CD4-positive, alpha-beta T cell (primary cell): ENCODE measurements at places on chromosomes 4 and X. TPM values are rescaled to one million over a fixed set of nuclear protein-coding genes. Genes with fewer than 3 reads are reported as not detected.

The RTL9 gene
- not detected for total RNA-seq

The DOK7 gene
- total RNA-seq = not detected

The ARAP2 gene
- total RNA-seq = 63.4 TPM

The EVC2 gene
- total RNA-seq = 1.3 TPM

The IBSP gene
- total RNA-seq = not detected

DNA sequence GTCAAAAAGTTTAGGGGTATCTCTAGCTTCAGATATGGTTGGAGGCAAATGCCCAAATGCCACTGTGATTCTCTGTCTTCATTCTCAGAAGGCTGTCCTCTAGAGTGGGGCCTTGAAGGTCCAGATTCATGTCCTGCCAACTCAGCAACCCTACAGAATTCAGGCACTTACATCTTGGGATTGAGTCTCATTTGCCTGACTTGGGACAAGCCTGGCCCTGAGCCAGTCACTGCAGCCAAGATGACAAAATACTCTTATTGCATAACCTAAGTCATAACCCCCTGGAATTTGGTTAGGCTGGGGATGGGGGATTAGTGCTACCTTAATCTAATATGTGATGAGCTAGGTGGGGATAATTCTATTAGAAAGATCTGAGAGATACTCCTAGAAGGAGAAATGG, 100.5 kb downstream of the AREG start:
- DNase-seq = no peak
- H3K36me3 ChIP-seq = no peaks in the 10 kb centered on the region
- H3K27ac ChIP-seq = no peak overlapping the region

The NXT2 gene
- 4.1 TPM for total RNA-seq

GRCh38 chr4:102334624-102335023, 10.7 kb downstream of the SLC39A8 start:
- no peak overlapping the region for H3K4me3 ChIP-seq
- no peak for DNase-seq
- peaks cover 4% of the 10 kb centered on the region for H3K36me3 ChIP-seq
- no peak overlapping the region for H3K27ac ChIP-seq

The TASL gene
- total RNA-seq = 0.41 TPM

DNA sequence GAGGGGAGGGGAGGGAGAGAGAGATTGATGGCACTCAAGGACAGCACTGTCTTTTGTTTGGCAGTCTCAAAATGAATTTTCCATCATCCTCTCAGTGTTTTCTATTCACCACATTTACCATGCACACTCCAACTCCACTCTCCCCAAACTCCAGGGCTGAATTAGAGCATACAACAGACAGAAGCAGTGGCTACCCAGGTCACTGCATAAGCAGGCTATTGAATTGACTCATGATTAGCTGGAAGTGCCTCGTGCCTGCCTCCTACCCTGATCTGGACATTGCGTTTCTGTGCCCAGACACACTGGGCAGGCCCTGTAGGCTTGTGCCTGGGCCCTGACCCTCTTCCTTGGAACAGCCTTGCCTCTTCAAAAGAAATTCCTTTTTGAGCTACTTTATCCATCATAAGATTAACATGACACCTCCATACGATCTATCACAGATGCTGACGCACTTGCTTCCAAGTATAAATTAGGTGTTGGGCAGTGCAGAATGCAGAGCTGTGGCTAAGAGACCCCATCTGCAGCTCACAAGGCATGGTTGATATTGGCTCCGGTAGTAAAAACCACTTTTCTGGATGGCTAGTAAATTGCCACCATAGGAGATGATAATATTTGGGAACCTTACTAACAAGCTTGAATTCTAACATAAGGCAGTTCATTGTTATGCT, 752.9 kb downstream of the RPA4 start:
- H3K36me3 ChIP-seq = no peaks in the 10 kb centered on the region
- no peaks in the 10 kb centered on the region for H3K27me3 ChIP-seq
- H3K4me3 ChIP-seq = no peak overlapping the region
- no peak overlapping the region for H3K27ac ChIP-seq
- DNase-seq = no peak
- H3K4me1 ChIP-seq = no peaks in the 10 kb centered on the region

DNA sequence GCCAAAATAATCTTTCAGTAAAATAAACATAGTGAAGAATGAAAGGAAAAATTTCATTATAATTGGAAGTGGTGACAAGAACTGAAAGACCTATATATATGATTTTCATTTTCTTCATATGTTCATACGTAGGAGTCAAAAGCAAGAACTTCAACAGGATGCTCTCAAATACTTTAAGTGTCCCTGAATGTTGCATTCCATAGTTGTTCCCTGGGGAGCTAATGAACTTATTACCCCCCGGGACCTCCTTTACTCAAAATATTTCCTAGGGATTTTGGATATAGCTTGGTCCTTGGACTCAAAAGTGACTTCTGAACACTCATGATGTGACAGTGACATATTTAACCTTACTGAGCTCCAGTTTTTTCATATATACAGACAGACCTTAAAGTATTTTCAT, 44.9 kb upstream of the NDST4 start:
- DNase-seq = no peak
- H3K27me3 ChIP-seq = no peaks in the 10 kb centered on the region
- no peaks in the 10 kb centered on the region for H3K36me3 ChIP-seq

DNA sequence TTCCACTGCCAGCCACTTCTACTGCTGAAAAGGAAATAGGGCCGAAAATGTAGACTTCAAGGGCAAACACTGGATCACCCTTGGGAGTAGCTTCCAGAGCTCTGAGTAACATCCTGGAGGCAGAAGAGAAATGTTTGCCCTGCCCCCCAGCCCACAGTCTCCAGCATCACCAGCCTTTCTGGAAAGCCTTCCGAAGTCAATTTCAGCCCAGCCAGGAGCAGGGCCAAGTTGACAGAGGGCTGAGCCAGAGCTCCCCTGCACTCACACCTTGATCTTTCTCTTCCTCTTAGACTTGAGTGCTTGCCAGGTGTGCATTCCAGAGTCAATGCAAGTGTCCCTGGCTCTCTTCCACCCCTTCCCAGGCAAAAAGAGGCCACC, 35.2 kb downstream of the SLC25A5 start:
- no peaks in the 10 kb centered on the region for H3K36me3 ChIP-seq
- H3K27me3 ChIP-seq = no peaks in the 10 kb centered on the region
- no peak for DNase-seq

GRCh38 chr4:168390041-168390440, 71.5 kb upstream of the DDX60 start:
- H3K27me3 ChIP-seq = no peaks in the 10 kb centered on the region
- DNase-seq = no peak
- H3K4me1 ChIP-seq = no peaks in the 10 kb centered on the region
- no peak overlapping the region for H3K27ac ChIP-seq
- no peak overlapping the region for H3K4me3 ChIP-seq
